ENCODE measurements at places on chromosomes 11 and 22. TPM values are rescaled to one million over a fixed set of nuclear protein-coding genes. Genes with fewer than 3 reads are reported as not detected.

FIBIN gene
- total RNA-seq, result not detected

TRPM5 gene
- not detected for total RNA-seq

MRGPRE gene
- not detected for total RNA-seq

CASP4 gene
- 9.0 TPM for total RNA-seq

APOBEC3B gene
- 31.5 TPM for total RNA-seq

DNAJB7 gene
- total RNA-seq, result not detected

EED gene
- 30.1 TPM for total RNA-seq

All from A549 treated with CpdA at 1 μM for 4 hours (cell line).